ENCODE measurements at places on chromosomes 16 and 17.

- no peak for DNase-seq
Measured at GRCh38 chr17:81120149-81120484, 45.2 kb upstream of the PVALEF start.

GRCh38 chr17:60390186-60390585 lies 1.7 kb downstream of the USP32 start:
- DNase-seq: no peak

DNA sequence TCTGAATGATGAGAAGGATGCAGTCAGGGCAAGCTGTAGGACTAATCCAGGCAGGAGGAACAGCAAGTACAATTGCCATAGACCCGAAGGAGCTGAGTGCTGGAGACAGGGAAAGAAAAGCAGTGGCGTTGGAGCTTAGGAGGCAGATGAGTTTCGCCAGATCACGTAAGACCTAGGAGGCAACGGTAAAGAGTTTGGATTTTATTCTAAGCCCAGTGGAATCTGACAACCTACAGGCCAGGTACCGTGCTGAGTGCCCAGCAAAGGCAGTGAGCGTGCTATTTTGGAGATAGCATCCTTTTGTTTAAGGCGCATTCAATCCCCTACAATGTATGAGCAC lies 1.2 kb downstream of the USP43 start:
- DNase-seq: no peak

DNA sequence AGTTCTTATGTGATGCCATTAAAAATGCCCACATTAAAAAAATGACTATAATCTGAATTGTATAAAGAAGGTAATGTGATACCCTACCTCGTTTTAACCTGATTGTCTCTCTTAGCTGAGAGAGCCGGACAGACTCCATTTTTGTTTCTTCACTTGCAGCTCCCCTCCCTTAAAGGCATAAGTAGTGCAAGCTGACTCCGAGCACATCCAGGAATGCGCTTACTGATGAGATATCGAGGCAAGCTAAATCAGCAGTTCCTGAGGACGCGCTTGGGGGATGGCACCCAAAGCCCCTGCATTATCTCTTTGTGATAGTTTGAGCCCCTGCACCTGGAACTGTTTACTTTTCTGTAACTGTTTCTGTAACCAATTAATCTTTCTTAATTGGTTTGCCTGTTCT lies 6.3 kb downstream of the KRT24 start:
- DNase-seq: no peak

- DNase-seq: peak; percentile 38
Measured at GRCh38 chr16:29816694-29817441, 916 bp downstream of the PAGR1 start.

- DNase-seq: peak; percentile 28
Measured at GRCh38 chr17:50588391-50589049, 28.0 kb downstream of the CACNA1G start.

GRCh38 chr16:80938004-80938878 lies 68.4 kb downstream of the CMC2 start:
- no peak for DNase-seq

- DNase-seq: no peak
Measured at GRCh38 chr17:80080081-80080480, 21.3 kb upstream of the GAA start.

GRCh38 chr17:8468980-8469379 lies 33.3 kb downstream of the NDEL1 start:
- DNase-seq: no peak

DNA sequence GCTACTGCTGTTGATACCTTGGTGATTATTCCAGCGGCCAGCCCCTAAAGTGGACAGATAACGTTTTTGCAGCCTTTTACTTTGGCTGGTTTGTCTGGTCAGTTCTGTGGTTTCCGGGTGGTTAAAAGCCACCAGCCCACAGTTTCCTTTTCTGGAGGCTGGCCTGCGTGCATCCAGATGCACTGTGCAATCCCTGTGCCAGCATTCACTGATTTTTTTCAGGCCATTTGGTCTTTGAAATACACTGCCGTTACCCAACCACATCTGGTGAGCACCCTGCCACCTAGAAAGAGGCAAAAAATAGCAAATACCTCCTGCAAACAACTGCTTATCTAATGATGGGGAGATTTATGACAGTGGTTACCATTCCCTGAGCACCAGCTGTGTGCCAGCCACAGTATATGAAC lies 797 bp downstream of the NUDT7 start:
- no peak for DNase-seq

DNA sequence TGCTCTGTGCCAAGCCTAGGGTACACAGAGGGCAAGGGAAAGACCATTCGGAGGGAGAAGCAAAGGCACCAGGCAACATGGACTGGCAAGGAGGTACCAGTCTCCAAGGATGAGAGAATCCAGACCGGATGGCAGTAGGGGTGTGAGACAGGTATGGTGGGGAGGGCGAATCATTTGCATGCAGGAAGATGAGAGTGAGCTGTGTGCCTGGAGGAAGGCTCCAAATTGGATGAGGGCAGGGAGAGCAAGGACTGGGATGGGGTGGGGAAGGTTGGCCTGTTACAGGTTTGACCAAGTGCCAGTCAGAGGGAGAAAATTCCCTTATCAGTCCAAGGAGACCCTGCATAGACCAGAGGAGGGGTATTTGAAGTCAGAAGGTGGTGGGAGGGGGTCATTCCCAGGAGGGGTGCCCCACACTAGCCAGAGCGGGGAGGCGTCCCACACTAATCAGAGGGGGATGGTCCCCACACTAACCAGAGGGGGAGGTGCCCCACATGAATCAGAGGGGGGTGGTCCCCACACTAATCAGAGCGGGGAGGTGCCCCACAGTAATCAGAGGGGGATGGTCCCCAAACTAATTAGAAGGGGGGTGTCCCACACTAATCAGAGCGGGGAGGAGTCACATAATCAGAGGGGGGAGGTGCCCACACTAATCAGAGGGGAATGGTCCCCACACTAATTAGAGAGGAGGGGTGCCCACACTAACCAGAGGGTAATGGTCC lies 737 bp downstream of the CANT1 start:
- DNase-seq: no peak

GRCh38 chr16:68900009-68900408 lies 56.7 kb downstream of the TANGO6 start:
- no peak for DNase-seq

DNA sequence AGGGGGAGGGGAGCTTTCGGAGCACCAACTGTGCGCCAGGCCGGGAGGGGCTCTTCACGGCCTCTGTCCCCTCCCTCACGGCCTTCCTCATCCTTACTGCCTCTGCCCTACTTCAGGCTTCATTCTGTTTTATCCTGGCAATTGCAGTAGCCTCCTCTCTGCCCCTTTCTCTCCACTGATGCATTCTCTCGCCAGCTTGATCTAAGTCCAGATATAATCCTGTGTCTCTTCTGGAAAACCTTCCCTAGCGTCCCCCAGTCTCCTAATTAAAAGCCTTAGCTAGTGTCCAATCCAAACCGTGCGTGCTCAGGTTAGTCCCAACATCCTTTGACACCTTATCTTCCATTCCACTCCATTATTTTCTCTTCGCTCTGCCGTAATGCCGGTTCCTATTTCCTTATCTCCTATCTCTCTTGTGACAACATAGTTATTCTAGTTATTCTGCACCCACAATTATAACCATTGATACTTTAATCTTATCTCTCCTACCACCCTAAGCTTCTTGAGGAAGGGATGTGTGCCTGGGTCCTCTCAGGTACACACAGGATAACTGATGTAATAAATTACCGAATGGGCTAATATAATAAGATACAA lies 869 bp downstream of the ZNF48 start:
- DNase-seq: no peak

DNA sequence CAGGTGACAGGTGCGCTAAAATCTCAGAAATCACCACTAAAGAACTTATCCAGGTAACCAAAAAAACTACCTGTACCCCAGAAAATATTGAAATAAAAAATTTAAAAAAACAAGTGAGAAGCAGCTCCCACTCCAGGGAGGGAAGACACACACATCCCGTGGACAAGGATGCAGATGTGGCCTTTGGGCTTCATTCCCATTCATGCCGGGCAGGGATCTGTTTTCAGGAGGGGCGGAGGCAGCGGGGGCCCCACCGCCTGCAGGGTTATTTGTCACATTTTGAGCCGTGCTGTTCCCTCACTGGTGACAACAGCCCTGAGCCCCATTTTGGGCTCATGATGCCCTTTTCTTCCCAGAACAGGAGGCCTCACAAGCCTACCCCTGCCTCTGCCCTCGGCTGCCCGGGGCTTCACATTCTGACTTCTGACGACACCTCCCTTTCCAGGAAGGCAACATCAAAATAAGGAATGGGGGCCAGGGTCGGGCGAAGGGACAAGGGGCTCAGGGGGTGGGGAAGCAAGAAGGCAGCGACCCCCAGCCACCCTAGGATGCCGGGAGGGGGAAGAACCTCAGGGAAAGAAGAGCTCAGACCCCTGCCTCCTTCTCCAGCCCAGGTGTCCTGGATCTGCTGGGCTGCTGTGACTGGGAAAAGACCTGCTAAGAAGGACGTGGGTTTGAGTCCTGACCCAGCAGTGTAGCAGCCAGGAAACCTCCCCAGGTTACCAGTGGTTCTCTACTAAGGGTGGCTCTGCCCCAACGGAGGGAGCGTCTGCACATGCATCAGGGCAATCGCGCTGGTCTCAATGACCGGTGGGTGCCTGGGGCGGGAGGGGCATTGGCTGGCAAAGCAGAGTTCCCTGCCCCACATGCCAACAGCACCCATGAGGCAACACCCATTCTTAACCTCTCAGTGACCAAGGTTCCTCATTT lies 2.3 kb upstream of the CD79B start:
- no peak for DNase-seq

DNA sequence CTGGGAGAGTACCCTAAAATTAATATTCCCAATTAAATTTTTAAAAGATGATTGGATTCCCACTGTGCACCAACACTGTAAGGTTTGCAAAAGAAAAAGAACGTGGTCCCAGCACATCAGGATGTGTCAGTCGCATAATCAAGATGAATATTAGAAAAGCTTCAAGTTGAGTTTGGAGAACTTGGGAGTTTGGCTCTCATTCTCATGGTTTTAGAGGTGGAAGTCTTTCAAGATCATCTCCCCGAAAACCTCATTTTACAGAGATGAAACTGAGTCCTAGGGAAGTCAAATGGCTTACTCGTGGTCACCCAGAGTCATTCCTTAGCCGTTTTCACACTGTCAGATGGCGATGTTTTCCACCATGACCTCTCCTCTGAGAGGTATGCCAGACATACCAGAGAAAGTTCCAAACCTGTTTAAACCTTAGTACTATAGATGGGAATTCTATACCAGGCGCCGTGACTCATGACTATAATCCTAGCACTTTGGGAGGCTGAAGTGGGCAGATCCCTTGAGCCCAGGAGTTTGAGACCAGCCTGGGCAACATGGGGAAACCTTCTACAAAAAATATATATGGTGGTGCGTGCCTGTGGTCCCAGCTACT lies 1.2 kb downstream of the SEC14L1 start:
- no peak for DNase-seq

GRCh38 chr17:31387438-31387837 lies 4.0 kb upstream of the RAB11FIP4 start:
- DNase-seq: no peak

DNA sequence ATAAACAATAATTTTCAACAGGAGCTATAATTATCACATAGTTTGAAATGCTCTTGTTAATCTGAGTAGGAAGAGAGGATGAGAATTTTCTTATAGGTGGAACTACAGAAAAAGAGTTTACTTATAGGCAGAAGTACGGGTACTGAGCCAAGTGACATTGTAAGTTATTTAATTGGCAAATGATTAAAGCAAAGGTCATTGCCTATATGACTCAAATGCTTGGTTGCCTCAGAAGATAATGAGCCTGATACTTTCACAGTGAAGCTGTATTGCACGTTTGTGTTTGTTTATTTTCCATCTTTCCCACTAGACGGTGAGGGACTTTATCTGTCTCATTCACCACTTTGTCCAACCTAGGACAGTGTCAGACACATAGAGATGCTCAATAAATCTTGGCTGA lies 749.3 kb downstream of the MAF start:
- no peak for DNase-seq

GRCh38 chr17:75367312-75367711 lies 38.2 kb downstream of the GRB2 start:
- no peak for DNase-seq

DNA sequence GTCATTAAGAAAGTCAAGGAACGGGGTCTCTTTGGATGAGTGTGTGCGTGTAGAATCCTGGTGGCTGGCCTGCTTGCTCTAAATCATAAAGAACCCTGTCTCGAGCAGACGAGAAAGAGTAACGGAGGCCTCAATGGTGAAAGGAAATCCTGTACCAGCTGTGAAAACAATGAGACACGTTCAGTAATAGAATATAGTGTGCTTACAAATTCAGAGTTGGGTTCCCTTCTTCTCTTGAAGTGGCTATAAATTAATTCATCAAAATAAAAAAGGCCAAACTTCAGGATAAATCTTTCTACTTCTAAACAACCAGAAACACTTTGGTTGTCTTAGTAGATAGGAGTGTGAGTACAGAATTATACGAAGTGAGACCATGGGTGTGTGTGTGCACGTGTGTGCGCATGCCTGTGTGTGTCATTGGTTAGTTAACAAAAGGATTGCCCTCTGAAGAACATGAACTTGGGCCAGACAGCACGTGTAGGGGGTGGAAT lies 48.5 kb downstream of the WWOX start:
- DNase-seq: no peak

DNA sequence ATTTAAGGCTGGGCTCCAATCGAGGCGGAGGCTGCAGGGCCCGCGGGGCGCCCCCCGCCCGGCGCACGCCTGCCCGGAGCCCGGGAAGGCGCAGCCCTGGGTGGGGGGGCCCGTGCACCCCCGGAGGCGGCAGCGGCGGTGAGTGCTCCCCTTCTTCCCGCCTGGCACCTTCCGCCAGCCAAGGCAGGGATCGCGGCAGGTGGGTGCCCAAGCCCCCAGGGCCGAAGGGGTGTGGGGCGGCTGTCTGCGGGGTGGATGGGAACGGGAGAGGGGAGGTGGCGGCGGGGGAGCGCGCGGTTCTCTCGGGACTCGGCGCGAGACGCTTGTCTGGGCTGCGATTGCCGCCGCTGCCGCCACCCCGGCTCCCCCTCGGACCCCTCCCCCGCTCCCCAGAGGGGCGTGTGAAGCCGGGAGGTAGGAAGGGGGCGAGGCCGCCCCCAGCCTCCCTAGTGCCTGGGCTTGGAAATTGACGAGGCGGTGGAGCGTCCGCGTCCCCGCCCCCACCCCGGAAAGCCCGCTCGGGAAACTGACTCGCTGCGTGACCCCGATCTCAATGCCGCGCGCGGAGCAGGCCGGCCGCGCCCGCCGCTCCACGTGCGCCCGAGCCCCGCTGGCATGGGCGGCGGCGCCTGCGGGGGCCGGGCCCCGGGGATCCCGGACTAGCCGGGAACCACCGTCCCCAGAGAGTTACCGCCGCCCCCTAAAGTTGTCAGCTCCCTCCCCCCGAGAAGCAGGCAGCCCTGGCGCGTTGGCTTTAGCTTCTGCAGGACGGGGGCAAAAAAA lies 231.5 kb downstream of the MRTFB start:
- no peak for DNase-seq
